Activated CD4-positive, alpha-beta T cell treated with anti-CD3 and anti-CD28 coated beads for 24 hours (primary cell): ENCODE measurements at places on chromosomes 16 and 17.
A peak's percentile ranks its signal among the peaks of the same experiment; 100 is the strongest.

DNA sequence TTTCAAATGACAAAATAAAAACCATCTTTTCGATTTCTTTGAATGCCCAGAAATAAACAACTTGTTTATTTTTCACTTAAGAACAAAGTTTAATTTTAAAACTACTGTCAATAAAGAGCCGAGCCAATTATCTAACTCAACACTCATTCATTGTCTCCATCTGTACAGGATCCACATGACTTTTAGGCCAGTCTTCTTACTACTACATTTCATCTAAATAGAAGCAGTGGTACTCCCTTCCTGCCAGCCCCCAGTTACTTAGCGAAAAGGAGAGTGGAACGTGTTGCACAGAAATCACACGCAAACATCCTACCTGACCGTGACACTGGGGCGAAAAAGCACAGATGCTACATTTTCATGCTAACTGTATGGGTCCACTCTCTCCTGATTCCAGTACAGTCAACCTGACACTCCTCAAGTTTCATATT is 1.2 kb downstream of the GNA13 start:
- DNase-seq, result no peak

DNA sequence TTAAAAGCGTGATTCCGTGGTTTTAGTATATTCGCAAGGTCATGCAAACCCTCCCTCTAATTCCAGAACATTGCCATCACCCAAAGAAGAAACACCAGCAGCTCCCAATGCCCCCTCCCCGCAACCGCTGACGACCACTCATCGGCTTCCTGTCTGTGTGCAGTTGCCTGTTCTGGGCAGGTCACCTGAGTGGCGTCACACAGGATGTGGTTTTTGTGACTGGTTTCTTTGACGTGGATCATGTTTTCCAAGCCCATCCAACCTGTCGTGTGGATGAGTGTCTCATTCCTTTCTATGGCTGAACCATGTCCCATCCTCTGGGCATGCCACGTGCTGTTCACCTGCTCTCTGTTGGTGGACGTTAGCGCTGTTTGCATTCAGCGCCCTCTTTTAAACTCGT is 8.2 kb upstream of the ATP2C2 start:
- DNase-seq, result no peak

DNA sequence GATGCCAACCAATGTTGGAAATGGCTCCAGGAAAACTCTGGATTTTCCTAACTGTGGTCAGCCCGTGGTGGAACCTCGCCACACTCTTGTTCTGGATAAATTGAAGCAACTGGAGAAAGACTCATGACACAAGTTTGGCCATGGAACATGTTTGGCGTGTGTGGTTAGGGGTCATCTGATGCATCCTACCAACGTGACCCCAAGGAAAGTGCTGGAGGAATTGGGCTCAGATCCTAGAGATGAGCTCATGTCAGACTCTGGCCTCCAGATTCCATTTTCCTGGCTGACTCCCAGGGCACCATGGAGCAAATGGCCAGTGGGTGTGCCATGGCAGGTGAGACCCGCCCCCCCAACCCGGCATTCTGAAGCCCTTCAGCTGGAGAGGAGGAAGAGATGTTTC is 58.5 kb downstream of the CACNG5 start:
- no peak for DNase-seq

- DNase-seq, result no peak
These were observed 7.4 kb upstream of the APRT start for GRCh38 chr16:88819126-88819525.

- DNase-seq, result no peak
These were observed 5.8 kb upstream of the RFFL start for GRCh38 chr17:35069311-35069710.

DNA sequence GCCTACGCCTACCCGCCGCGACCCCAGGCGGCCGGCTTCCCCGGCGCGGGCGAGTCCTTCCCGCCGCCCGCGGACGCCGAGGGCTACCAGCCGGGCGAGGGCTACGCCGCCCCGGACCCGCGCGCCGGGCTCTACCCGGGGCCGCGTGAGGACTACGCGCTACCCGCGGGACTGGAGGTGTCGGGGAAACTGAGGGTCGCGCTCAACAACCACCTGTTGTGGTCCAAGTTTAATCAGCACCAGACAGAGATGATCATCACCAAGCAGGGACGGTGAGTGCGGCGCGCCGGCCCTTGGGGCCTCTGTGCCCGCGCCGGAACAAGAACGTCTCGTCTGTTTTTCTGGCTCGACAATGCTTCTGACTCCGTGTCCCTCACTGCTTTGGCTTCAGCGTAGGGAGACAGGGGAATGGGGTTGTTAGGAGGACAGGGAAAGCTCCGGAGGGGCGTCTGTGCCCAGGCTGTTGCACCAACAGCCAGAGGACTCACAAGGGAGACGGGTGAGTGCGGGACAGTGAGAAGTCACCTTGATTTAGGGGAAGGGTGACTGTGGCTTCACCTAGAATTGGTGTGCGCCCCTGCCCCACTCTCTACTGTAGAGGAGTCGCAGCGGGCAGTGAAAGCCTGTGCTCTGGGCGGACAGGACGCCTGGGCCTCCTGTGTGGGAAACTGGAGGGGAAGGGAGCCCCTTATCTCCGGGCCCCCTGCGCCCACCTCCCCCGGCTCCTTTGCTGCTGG is 806 bp downstream of the TBX21 start:
- DNase-seq, result no peak

DNA sequence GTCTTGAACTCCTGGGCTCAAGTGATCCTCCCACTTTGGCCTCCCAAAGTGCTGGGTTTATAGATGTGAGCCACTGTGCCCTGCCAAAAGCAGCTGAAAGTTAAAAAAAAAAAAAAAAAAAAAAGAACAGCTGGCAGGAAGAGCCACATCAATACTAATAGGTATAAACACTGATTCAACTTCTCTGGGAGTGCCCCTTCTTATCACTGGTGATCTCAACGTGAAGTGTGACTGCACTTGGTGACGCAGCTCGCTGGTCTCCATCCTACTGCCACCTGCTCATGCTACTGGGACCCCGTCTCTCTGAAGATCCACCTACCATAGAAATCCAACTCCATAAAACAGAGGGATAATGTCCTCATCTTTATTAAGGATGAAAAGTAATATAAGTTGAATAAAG is 40.8 kb downstream of the RNF157 start:
- DNase-seq, result no peak

GRCh38 chr17:34254651-34255380 is at the start of gene CCL2:
TSS of gene CCL2 (plus strand) at chr17:34255285. CDS start at chr17:34255350, 65 bp downstream.
- no peak for DNase-seq

GRCh38 chr16:57614536-57614935 is 13.9 kb upstream of the ADGRG1 start:
- no peak for DNase-seq

DNA sequence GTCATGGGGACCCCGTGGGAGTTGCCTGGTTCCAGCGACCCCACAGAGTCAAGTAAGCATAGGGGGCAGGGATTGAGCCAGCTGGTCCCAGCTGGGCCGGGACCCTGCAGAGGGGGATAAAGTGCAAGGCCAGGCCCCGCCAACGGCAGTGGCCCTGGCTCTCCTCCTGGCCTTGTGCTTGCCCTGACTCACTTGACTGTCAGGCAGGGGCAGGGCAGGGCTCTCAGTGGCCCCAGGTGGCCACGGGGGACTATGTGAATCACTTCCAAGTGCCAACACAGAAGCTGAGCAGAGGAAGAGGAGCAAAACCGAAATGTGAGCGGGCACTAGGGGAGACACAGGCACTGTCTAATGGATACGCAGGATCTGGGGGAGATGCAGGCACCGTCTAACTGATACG is 21.6 kb upstream of the NCBP3 start:
- DNase-seq, result no peak

GRCh38 chr16:88022076-88023042 is 71.1 kb downstream of the BANP start:
- DNase-seq, result no peak

DNA sequence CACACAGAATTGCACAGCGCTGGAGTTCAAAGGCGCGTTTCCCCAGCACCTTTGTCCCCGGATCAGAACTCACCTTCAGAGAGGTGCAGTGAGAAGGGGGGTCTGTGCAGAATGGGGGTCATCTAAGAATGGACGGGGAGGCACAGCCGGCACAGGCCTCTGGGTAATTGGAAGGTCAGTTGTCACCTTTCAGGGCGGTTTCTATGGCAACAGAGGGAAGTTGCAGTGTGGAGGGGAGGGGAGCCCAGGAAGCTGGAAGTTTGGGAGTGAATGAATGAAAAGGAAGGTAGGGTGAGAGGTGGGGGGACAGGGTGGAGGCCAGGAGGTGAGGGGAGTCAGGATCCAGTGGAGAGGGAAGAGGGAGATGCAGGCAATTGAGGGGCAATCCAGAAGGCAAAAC is 12.4 kb upstream of the KCNG4 start:
- DNase-seq, result no peak

DNA sequence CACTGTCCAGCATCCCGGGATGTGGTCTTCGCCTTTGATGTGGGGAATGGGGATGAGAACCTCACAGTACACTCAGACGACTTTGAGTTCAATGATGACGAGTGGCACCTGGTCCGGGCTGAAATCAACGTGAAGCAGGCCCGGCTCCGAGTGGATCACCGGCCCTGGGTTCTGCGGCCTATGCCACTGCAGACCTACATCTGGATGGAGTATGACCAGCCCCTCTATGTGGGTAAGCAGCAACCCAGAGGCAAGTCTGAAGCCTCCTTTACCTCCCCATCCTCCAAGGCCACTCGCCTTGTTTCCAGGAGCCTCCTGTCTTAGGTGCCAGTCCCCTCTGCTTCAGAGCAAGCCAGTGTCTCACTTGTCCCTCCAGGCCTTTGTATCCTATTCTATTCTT is 10.2 kb downstream of the CNTNAP1 start:
- DNase-seq, result no peak

DNA sequence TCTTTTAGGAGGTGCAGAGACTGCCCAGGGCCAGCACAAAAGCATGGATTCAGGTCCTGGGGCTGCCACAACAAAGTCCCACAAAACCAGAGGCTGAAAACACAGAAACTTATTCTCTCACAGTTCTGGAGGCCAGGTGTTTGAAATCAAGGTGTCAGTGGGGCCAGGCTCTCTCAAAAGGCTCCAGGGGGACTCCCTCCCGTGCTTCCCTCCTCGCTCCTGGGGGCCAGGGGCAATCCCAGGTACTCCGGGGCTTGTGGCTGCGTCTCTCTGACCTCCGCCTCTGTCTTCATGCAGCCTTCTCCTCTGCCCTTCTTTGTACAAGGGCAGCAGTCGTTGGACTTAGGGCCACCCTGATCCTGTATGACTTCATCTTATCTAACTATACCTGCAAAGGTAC is 8.3 kb upstream of the RBFOX3 start:
- no peak for DNase-seq

DNA sequence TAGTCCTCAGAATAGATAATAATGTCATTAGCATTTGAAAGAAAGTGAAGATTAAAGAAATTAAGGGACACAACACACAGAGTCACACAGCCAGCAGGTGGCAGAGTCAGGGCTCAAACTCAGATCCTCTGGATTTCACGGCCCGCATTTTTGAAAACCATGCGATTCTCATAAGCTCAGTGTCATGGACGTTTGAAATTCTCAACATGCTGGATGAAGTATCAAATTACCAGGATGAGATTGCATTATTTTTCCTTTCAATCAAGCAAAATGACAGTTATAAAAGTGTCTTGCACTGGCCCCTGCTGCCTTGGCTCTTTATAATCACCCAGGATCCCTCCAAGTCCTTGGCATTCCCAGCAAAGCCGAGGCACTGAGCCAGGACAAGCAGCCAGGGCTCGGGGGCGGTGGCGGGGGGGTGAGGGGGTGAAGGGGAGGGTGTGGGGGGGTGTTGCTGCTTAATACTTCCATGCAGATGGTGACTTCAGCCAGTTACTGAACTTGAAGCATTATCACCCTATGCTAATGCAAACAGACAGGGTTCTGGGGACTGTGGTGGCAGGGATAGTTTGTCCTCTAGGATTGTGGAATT is 6.6 kb upstream of the BMERB1 start:
- DNase-seq, result peak; percentile 35

DNA sequence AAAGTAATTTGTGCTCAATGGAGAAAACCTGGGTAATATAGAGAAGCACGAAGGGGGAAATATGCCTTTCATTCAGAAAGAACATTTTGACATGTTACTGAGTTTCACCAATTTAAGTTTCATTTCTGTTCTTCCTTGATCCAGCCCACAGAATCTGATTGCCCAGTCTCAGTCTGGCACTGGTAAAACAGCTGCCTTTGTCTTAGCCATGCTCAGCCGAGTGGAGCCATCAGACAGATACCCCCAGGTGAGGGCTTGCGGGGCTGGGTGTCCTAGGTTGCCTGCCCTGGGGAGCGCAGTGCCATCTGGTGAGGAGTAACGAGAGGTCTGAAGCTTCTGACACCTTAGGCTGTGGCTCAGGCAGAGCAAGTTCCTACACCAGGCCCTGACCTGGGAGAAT is 17.7 kb downstream of the DDX19A start:
- DNase-seq, result no peak

GRCh38 chr17:35297666-35298065 is 54.8 kb downstream of the SLFN5 start:
- no peak for DNase-seq

- no peak for DNase-seq
These were observed 15.3 kb upstream of the HEXD start for GRCh38 chr17:82402865-82403264.

DNA sequence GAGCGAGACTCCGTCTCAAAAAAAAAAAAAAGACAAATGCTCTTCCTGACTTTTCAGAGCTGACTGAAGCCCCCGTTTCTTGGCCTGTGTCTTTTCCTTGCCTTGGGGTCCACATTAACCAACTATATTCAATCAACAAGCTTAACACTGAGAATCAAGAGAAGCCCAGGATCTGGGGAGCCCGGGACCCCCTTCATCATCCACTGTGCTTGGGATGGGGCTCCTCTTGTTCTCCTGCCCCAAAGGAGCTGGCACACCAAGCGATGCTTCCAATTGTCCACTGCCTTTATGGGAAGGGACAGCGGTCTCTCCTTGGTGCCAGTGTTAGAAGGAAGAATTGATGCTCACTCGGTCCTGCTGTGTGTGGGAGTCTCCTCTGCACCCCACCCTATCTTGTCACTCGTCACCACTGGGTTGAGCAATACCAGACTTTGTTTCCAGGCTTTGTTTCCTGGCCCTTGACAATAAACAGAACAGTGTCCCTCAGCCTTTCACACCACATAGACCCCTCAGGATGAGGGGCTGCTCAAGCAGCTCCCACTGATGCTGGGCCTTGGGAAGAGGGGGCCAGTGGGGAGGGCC is 146.7 kb downstream of the KCNJ12 start:
- no peak for DNase-seq

DNA sequence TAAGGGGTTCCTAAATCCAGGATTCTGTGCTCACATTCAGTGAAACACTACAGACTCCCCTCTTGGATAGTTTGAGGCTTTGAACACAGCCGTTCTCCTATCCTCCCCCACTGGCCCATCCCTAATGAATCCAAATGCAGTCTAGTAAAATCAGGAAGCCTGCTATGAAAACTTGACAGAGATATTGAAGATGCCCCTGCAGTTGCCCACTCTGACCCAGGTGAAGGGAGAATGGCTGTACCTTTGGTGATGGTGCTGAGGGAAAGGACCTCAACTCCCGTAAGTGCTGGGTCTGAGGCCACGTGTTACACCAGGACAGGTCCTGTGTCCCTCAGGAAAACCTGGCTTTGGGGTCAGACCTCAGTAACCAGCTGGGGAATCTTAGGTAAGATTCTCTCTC is 54.4 kb downstream of the SF3B3 start:
- no peak for DNase-seq
